ENCODE measurements at places on chromosomes 2 and 18.

- DNase-seq: no peak
Observed at GRCh38 chr18:63316612-63317555, 2.7 kb downstream of the BCL2 start.

DNA sequence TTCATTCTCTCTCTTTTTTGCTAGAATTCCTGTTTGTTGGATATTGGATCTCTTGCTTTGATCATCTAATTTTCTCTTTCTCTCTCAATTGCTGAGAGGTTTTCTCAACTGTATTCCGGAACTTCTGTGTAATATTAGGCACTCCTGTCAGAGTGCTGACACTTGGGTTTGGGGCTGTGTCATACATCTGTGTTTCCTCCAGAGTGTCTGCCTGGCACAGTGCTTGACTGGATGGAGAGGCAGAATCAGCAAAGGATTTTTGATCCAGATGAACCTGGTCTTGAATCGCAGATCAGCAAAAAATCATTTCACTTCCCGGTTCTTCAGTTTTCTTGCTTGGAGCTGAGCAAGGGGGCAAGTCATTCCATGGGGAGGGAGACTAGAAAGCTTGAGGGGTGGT is 87.7 kb upstream of the CXCR4 start:
- DNase-seq: no peak

- no peak for DNase-seq
Observed at GRCh38 chr2:98441706-98442450, 2.8 kb upstream of the INPP4A start.

DNA sequence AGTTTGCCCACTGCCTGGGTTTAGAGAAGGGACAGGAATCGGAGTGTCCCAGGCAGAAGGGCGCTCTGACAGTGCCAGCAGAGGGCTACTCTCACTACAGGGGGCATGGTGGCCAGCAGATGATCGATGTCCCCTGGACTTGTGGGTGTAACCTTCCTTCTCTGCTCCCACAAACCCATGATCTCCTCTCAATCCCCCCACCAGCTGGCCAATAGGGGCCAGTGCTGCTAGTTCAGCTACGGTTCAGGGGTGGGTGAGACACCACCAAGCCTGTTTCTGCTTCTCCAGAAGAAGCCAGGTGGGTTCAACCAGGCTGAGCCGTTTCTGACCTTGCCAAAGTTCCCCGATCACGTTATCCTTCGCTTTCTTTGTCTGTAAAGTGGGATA is 1.3 kb downstream of the NPPC start:
- DNase-seq: no peak

All from NCI-H2107 (cell line).